Umbilical cord (tissue), 2 donors: ENCODE measurements at places on chromosomes 16 and 17.

DNA sequence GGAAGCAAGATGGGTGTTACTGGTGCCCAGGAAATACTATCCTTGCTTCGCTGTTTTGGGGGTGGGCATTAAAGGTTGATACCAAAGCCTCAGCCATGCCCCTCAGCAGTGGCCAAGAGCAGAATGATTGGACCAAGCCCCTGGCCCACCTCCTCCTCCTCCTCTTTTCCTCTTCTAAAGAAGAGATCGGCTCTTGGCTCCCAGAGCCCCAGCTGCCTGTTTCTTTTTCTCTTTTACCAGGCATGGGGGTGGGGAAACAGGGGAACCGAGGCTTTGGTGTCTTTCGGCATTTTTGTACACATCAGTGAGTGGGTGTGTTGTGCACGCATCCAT, 5.8 kb downstream of the THRA start:
- no peak for DNase-seq

- no peak for DNase-seq
Observed at GRCh38 chr16:89412811-89413210, 77.5 kb downstream of the ANKRD11 start.

- DNase-seq = peak; percentile 66
Observed at GRCh38 chr16:54503011-54503855, 216.6 kb upstream of the IRX3 start.

- no peak for DNase-seq
Observed at GRCh38 chr17:74135391-74136167, 67.9 kb upstream of the RPL38 start.

GRCh38 chr16:50473356-50473945, 74.7 kb upstream of the NKD1 start:
- DNase-seq = no peak

- peak; percentile 41 for DNase-seq
Observed at GRCh38 chr16:47142486-47142820, 1.3 kb downstream of the NETO2 start.

- peak; percentile 40 for DNase-seq
Observed at GRCh38 chr17:81044764-81045589, 10.0 kb downstream of the BAIAP2 start.

DNA sequence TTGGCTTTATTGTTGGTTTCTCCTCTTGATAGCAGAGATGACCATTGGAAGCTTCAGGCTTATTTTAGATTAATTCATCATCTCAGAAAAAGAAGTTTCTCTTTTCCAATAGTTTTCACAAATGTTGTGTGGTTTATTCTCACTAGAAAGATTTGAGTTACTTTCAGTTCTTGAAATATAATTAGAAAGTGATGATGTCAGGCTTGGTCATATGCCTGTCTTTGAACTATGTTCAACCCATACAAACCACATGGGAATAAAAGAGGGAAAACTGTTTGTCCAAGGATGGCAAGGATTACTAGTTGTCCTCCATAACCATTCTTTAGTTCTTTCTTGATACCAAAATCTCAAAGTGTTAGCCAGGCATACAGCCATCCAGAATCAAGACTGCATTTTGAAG, 3.7 kb upstream of the HS3ST2 start:
- DNase-seq = no peak

DNA sequence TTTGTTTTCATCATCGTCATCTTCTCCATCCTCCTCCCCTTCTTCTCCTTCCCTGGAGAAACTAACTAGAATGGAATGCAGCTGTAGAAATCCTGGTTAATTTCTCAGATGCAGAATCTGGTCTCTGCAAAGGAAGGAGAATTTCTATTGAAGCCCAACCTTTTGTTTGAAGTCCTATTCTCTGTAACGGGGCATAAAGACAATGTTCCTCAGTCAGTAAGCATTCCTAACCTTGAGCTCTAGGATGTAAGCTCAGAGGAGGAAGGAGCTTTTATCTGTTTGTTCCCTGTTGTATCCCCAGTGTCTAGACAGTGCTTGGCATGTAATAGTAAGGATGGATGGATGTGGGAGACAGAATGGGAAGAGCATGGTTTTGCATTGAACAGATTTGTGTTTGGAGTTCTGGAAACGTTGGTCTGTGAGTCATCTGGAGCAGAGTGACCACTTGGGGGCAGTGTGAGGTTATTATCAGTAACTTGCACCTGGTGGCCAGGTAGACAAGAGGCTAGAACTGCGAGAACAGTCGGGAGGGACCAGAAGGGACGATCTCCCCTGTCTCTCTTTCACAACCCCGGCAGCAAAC, 363.7 kb downstream of the SNX29 start:
- DNase-seq = peak; percentile 60

GRCh38 chr17:73133911-73134649, 30.7 kb upstream of the SSTR2 start:
- no peak for DNase-seq

DNA sequence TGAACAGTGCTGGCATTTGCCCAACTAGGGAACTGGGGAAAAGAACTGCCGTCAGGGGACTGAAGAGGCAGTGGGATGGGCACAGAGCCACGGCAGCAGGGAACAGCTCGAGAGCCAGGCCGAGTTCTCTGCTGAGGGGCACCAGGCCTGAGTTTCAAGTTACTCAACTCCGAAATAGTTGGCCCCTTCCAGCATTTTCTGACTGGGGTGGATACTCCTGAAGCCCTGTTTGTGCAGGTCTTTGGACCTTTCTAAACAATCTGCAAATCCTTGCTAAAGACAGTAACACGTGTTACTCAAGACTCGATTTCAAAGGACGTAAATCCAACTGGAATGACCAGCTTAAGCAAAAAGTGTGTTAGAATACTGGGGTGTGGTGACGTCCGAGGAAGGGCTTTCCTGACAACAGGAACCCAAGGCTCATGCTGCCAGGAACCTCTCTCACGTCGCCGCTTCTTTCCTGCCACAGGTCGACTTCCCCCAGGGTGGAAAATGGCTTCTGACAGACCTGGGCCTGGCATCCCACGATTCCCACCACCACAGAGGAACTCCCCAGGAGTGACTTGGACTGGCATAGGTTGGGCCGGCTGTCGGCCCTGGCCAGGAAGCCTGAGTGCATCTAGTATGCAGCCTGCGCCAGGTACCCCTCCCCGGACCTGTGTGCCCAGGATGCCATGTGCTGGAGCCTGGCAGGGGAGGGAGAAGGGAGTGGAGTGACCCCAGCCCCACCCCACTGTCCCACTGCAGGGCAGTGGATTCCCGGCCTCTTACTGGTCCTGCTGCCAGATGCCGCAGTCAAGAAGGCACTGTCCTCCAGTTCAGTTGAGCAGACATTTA, 71.9 kb downstream of the N4BP1 start:
- DNase-seq = peak; percentile 87

- DNase-seq = peak; percentile 43
Observed at GRCh38 chr17:34386697-34387550, 23.9 kb upstream of the CCL1 start.

- DNase-seq = no peak
Observed at GRCh38 chr16:54121539-54122295, 164.9 kb downstream of the IRX3 start.

DNA sequence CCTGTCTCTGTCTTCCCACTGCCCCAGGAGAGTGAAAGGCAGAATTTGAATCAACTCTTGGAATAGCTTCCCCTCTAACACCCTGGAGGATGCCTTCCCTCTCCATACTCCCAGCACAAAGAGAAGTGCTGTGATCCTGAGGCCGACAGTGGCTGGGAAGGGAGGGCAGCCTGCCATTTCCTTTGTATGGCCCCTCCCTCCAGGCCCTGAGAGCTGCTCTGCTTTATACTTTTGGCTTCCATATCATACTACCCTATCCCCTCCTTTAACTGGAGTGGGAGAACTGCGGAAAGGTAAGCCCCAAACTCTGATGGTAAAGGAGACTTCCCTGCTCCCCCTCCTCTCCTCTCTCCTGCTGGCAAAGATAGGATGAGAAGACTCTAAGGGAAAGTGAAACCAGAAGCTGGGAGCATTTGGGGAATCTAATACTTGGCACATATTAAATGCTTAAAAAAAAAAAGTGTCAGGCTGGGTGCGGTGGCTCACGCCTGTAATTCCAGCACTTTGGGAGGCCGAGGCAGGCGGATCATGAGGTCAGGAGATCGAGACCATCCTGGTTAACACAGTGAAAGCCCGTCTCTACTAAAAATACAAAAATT, 4.1 kb upstream of the MED24 start:
- DNase-seq = no peak

DNA sequence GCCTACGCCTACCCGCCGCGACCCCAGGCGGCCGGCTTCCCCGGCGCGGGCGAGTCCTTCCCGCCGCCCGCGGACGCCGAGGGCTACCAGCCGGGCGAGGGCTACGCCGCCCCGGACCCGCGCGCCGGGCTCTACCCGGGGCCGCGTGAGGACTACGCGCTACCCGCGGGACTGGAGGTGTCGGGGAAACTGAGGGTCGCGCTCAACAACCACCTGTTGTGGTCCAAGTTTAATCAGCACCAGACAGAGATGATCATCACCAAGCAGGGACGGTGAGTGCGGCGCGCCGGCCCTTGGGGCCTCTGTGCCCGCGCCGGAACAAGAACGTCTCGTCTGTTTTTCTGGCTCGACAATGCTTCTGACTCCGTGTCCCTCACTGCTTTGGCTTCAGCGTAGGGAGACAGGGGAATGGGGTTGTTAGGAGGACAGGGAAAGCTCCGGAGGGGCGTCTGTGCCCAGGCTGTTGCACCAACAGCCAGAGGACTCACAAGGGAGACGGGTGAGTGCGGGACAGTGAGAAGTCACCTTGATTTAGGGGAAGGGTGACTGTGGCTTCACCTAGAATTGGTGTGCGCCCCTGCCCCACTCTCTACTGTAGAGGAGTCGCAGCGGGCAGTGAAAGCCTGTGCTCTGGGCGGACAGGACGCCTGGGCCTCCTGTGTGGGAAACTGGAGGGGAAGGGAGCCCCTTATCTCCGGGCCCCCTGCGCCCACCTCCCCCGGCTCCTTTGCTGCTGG, 806 bp downstream of the TBX21 start:
- DNase-seq = no peak

GRCh38 chr17:21397341-21398190, 21.4 kb downstream of the KCNJ12 start:
- peak; percentile 83 for DNase-seq

DNA sequence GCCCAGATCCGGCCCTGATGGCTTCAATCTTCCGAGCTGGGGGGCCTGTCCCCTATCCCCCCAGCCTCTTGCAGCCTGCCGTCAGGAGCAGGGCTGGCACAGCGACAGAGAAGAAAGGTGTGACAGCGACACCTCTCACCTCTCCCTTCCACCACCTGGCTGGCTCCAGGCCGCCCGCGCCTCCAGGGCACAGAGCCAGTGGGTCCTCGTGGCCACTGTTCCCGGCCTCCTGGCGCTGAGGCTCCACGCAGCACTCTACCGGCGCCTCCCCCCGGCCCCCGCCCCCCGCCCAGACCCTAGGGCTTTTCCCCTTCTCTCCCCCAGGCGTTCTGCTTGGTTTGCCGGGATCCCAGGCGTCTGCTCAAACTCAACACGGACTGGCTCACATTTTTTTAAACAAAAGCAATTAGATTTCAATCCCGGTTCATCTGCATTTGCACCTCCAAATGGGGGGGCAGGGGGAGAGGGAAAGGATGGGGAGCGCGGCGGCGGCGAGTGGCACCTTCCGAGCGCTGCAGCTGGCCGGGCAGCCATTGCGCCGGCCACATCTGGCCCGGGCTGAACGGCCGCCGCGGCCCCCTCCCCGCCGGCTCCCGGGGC, 12.8 kb upstream of the CBX8 start:
- DNase-seq = no peak

DNA sequence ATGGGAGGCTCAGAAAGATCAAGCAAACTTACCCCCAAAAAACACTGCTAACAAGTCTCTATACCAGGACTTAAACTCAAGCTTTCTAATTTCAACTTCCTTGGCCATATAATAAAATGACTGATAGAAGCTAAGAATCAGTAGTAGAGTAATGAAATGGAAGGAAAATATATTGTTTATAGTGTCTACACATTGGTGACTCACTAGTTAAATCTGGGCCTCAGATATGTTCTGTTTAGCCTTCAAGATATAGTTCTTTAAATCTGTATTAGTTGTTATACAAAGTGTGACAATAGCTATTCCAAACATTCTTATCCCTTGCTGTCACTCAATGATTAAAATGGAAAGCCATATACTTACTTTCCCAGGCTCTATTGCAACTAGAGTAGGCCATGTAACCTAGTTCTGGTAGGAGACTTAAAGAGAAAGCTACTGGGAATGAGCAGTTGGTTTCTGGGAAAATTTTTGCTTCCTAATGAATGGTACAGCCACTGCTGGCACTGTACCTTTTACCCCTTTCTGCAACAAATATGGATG, 18.3 kb downstream of the SSH2 start:
- no peak for DNase-seq

GRCh38 chr17:37791447-37792399, 46.9 kb upstream of the HNF1B start:
- peak; percentile 83 for DNase-seq

- no peak for DNase-seq
Observed at GRCh38 chr16:28297784-28298510, 5.6 kb downstream of the SBK1 start.

GRCh38 chr16:80993307-80993706, 13.4 kb downstream of the CMC2 start:
- peak; percentile 82 for DNase-seq

- DNase-seq = no peak
Observed at GRCh38 chr16:87551487-87551886, 50.8 kb upstream of the JPH3 start.

GRCh38 chr17:79607940-79608623, 2.8 kb downstream of the RBFOX3 start:
- peak; percentile 36 for DNase-seq

- DNase-seq = no peak
Observed at GRCh38 chr16:88467541-88467944, 14.5 kb downstream of the ZFPM1 start.

- no peak for DNase-seq
Observed at GRCh38 chr17:37610971-37611370, 1.8 kb upstream of the SYNRG start.

GRCh38 chr16:27642756-27643155, 92.8 kb downstream of the KATNIP start:
- DNase-seq = no peak

DNA sequence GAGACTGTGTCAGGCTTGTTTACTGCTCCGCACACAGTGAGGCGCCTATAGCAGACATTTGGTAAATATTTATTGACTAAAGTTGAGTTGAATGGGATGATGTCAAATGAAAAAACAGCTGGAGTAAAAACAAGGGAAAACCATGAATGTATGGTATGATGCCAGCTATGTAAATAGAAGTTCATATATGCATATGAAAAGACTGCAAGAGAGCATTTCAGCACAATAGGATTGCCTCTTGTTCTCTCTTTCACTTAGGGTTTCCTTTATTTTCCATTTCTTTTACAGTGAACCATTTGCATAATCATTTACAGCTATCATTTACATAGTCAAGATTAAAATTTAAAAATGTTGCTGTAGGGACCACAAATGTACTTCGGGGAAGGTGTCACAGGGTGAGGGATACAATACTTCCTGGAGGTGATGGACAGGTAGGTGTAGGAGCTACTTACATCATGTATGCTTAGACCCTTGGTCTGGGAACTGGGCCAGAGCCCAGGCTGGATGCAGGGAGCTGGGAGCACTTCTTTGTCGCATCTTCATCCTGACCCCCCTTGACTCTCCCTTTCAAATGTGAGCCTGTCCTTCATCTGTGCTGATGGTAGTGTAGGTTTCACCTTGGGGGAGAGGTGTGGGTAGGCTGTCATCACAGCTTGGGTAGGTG, 113.3 kb downstream of the UTP18 start:
- DNase-seq = no peak

- no peak for DNase-seq
Observed at GRCh38 chr16:82185012-82185411, 15.0 kb upstream of the MPHOSPH6 start.

- DNase-seq = no peak
Observed at GRCh38 chr17:29590411-29591145, 1.1 kb upstream of the GIT1 start.
